DMS53 (cell line): ENCODE measurements at places on chromosomes 13 and 19.
A peak's percentile ranks its signal among the peaks of the same experiment; 100 is the strongest.

DNA sequence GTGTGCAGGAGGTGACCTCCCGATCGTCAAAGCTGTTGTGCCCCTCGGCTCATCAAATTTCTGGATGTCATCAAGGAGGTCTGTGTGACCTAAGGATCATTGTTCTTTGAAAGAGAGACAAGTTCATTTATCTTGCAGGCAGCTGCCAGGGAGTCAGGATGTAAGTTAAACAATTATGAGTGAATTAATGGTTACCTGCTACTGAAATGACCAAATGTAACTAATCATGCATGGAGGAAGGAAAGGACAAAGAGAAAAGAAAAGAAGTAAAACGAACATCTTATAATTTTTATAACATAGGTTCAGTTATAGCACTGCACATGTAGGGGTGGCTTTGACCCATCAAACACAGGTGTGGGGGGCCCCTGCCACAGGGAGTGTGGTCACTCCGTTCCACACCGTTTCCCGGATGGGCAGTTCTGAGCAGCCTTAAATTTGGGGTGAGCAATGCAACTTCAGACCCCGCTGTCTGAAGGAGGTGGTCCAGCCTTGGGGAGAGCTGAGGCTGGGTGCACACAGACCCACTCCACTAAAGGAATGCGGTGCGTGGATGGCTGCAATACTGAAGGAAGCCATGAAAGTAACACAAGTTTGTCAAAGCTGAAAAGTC lies 5.3 kb downstream of the CD22 start:
- DNase-seq, result no peak

GRCh38 chr13:35881360-35881759 lies 249.8 kb downstream of the DCLK1 start:
- DNase-seq, result no peak

GRCh38 chr13:45143346-45143751 lies 23.0 kb downstream of the GTF2F2 start:
- no peak for DNase-seq

- DNase-seq, result no peak
These were observed 2554.8 kb downstream of the PCDH9 start for GRCh38 chr13:64675255-64675892.

DNA sequence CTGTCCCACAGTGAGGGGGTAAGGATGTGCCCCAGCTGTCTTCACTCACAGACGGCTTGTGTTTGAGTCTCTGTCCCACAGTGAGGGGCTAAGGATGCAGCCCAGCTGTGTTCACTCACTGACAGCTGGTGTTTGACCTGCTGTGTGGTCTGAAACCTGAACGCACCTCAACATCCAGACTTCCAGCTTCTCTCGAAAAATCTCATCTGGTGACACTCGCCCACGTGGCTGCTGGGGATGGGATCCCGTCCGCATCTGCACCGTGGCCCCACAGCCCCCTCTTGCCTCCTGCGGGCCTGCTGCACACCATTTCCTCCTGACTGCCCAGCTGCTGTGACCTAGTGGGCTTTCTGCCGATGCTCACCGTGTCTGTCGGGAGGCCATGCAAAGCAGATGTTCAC lies 27.3 kb downstream of the CHAF1A start:
- no peak for DNase-seq

DNA sequence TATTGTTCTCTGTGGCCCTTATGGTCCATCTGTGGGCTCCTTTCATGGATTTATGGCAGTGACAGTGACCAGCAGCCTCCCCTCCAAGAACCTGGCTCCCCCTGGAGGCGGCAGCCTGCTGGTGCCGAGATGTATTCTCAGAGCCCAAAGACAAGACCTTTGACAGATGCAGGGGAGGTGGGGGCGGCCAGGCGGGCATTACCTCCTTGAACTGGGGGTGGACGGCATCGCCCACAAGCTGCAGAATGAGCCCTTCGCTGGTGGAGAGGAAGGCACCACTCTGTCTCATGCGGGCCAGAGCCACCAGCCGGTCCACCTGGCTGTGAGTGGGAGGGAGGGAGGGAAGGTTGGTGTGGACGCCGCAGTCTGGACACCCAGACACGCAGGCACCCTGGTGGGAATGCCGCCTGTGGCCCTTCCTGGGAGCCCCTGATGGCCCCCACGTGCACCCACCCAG lies 6.6 kb downstream of the ISOC2 start:
- peak; percentile 81 for DNase-seq

- no peak for DNase-seq
These were observed 31.9 kb upstream of the CPB2 start for GRCh38 chr13:46136688-46137087.

DNA sequence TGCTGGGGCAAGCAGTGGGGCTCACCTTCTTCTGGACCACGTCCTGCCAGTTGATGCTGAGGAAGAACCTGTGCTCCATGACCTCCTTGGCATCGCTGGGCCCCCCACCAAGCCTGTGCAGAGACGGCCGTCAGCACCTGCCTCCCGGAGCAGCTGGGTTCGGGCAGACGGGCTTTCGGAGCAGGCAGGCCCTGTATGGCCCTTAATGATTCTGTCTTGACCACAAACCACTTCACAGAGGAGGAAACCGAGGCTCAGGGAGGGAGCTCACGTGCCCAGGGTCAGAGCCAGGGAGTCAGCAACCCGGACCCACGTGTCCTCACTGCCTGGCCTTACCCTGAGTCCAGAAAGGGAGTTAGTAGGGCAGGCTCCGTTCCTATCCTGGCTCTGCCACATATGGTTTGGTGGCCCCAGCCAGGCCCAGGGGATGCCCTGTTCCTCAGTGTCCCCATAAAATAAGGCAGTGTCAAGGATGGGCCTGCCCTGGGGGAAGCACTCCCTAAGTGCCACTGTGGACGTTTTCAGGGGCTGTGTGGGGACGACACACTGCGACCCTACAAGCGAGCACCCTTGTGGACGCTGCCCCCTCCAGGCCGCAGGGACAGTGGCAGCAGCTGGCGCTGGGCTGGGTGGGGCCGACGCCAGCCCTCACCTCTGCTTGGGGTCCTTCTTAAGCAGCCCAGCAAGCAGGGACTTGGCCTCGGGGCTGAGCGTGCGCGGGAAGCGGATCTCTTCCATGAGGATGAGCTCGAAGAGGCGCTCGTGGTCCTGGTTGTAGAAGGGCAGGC lies 8.9 kb upstream of the CCNP start:
- DNase-seq, result no peak

DNA sequence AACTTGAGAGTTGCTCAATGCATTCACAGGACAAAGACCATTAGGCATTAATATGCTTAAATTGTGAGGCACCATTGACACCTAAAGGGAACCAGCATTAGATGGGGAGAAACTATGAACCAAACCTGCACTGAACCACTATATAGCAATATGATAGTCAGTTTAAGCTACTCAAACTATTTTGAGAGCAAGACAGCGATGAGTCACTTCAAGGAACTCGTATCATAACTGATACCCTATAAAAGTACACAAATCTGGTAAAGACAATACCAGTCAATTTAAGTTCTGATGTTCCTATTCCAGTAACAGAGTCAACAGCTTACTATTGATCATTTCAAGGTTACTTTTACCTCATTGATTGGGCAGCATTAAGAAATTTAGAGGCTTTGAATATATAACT lies 151.3 kb upstream of the ATXN8OS start:
- DNase-seq, result no peak

GRCh38 chr19:46806656-46807055 lies 18.3 kb upstream of the SLC1A5 start:
- no peak for DNase-seq

DNA sequence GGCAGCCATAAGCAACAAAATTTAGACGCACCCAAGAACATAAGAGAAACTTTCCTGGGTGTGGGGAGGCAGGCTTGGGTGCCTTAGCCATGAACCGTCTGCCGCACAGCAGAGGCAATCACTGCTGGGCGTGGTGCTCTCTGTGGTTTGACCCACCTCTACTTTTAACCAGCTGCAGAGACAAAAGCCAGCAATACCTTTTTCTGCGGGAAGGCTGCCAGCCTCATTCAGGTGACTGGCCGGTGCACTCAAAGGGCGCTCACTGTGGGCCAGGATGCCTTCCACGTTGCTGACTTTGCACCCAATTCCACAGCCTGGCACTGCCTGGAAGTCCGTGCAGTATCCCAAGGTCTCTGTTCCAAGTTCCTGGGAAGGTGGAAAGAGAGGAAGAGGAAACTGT lies 69.1 kb downstream of the ATP7B start:
- DNase-seq, result peak; percentile 47

DNA sequence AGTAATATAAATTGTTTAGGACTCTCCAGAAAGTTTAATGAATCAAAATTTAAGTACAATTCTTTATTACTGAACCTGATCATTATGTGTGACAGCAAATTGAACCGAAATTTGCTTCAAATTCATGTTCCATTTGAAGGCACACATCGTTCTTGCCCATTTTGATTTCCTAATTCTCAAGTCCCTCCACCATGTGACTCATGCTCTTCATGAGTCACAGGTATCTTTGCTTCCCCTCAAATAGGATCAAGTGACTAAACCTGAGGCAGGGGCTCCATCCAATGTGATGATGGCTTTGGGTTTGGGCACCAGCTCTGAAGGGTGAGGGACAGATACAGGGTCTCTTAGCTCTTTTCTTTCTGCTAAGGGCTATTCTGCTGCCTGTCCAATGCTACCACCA lies 86.1 kb downstream of the THSD1 start:
- DNase-seq, result peak; percentile 11

GRCh38 chr13:37295071-37295470 lies 189.6 kb upstream of the CSNK1A1L start:
- no peak for DNase-seq

DNA sequence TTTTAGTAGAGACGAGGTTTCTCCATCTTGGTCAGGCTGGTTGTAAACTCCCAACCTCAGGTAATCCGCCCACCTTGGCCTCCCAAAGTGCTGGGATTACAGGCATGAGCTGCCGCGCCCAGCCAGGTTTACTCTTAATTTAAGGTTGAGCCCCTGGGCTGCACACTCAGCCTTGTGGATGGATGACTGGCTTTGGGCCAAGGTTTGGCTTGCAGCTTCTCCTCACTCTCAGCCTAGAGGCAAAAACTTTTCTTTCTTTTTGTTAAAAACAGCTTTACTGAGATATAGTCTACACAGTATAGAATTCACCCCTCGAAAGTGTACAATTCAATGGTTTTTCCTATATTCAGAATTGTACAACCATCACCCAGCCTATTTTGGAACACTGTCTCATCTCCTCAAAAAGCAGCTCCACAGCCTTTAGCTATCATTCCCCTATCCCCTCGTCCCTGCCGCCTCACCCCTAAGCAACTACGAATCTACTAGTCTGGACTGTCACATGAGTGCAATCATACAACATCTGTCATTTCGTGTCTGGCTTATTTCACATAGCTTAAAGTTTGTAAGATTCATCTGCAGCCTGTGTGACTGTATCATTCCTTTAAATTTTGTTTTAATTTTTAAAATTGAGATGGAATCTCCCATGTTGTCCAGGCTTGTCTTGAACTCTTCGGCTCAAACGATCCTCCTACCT lies 14.5 kb upstream of the TSPAN16 start:
- no peak for DNase-seq

- DNase-seq, result no peak
These were observed 11.5 kb downstream of the MPHOSPH8 start for GRCh38 chr13:19645000-19645399.

DNA sequence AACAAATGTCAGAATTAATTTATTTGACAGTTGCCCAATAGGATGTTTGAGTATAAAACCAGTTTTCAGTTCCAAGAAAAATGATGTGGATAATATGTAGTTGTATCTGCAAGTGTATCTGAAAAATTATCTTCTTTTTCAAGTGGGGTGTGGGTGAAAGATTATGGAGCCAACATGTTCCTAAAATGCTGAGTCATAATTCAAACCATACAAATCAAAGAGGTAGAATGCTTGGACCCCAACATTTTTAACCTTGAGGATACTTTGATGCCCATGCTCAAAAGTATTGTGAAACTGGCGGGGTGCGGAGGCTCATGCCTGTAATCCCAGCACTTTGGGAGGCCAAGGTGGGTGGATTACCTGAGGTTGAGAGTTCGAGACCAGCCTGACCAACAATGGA lies 54.0 kb upstream of the ZNF724 start:
- no peak for DNase-seq

GRCh38 chr13:47216176-47216822 lies 319.4 kb upstream of the HTR2A start:
- peak; percentile 45 for DNase-seq

- DNase-seq, result peak; percentile 42
These were observed 21.7 kb downstream of the RFX2 start for GRCh38 chr19:6088602-6089049.

GRCh38 chr19:2237869-2238153 lies 1.2 kb downstream of the SF3A2 start:
- no peak for DNase-seq

DNA sequence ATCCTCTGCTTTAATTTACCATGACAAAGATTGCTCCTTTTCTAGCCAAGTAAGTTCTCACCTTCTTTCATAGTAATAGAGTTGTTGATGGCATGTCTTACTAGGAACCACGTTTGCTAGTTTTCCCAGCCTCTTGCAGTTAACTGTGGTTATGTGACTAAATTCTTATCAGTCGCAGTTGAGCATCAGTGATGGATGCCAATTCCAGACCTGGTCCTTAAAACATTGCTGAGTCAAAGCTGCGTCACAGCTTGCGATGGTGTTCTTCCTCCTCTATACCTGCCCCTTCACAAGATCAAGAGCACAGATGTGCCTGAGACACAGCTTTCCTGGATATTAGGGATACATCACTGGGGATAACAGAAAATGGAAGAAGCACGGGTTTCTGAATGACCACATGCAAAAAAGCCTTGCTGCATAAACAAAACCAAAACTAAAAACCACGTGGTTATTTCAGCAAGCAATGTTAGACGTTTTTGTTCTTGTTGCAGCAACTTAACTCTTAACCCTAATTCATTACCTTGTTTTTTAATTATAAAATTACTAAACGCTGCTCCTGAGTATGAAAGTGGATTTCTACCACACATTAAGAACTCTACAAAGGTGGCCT lies 97.6 kb upstream of the DACH1 start:
- DNase-seq, result no peak

- no peak for DNase-seq
These were observed 22.6 kb downstream of the CHST8 start for GRCh38 chr19:33644284-33644836.

DNA sequence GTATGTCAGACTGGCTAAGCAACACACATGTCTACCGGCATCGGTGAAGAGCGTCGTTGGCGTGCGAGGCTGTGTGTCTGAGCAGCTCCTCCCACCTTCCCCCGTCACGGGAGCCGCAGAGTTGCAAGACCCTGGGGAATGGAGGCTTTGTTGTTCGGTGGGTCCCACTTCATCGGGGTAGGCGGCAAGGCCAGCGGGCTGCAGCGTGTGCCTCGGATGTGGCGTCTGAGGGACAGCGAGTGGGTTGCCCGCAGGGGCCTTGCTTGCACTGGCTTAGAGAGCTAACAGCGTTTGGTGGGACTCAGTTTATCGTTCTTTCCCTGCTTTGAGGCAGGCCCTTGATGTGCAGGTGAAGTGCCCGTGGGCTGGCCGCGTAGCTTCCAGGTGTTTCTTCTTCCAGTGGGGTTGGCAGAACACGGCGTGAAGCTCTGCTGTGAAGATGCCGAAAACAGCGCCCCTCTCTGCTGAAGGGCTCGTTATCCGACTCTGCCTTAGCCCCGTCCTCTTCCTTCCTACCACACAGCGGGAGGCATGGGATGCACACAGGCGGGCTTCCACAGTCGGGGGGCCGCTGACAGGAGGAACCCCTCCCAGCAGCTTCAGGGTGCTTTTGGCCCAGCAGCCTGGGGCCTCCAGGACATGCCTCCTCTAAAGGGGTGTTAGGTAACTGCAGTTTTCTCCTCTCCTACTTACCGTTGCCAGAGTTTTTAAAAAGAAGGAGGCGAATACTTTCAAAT lies 85.2 kb downstream of the ATP11A start:
- DNase-seq, result no peak

- DNase-seq, result no peak
These were observed 1674.2 kb downstream of the PCDH9 start for GRCh38 chr13:65555962-65556361.
